Stimulated activated CD8-positive, alpha-beta memory T cell treated with anti-CD3 and anti-CD28 coated beads, Interleukin-12 subunit alpha, Interleukin-12 subunit beta, amount 100 ng/mL, for 4 hours (primary cell): ENCODE measurements at places on chromosomes 1 and 21.

- DNase-seq, result no peak
These were observed 41.5 kb upstream of the MRPS6 start for GRCh38 chr21:34031835-34032370.

DNA sequence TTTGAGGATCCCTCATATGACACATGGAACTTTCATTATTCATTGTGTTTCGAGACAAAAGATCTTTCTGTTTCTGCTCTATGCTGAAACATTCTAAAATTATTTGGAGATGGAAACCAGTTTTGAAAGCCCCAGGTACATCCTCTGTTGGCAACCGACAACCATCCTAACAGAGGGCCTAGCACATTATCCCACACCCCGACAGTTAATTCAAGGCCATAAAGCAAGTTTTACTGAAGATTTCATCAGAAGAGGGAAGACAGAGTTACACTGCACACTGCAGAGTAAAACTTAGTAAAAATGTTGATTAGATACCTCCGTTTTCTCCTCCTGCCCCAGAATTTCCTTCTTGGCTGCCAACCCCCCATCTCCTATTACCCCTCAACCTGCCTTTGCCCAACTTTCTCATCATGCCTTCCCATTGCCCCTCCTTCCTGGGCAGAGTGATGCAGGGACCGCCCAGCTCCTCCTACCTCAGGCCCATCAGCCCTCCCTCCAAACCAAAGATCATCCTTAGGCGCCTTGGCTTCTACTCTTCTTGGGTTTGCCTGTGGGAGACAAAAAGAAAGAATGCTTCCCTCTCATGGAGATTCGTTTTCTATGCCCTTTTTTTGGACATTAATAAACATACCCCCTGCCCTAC lies 52.9 kb upstream of the CITED4 start:
- DNase-seq, result no peak

- DNase-seq, result no peak
These were observed 651.8 kb downstream of the LMO4 start for GRCh38 chr1:87980494-87980893.

DNA sequence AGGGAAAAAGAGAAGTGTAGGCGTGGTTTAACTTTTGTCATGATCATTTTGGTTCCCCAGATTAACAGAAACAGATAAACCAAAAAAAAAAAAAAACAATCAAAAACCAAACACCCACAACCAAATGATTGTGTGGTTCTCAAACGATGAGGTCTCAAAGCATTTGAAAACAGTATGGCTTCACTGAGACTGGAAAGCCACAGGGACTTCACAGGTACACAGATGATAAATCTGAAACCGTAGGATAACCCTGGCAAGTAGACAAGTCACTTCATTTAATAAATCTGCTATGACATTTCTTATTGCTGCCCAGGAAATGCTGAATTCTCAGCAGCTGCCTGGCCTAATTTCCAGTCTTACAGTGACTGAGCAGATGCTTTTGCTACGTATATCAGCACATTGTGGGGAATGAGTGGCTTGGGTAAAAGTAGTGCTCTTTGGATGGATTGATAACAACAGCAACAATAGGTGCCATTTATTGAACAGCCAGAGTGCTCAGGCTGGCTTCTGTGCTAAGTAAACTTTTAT lies 6.1 kb downstream of the ST6GALNAC3 start:
- no peak for DNase-seq

DNA sequence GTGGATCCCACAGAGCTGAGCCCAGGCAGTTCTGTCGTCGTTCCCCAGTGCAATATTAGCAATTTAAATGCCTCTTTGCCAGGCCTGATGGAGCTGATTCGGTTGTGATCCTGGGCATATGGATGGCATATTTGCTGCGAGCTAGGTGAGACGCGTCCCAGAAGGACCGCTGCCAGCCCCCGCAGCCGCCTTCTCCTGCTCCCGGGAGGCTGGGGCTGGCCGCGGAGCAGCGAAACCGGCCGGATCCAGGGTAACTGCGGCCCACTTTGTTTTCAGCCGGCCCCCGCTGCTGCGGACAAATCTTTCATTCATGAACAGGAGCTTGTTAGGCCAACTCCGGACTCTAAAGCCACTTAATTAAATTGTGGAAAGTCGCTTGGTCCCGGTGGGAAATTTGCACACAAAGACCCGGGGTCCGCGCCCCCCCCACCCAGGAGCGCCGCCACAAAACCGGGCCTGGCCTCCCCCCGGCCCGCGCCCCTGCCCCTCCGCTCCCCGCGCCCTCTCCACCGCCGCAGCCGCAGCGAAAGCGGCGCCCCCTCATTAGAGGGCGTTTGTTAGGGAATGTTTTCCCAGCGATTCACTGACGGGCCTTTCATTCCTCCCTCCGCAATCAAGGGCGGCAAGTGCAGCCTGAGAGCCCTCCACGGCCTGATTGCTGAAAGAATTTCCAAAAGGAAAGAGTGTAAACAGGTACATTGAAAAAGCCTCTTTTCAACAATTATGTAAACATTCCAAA lies 383.3 kb downstream of the RRAGC start:
- no peak for DNase-seq

GRCh38 chr1:109113590-109114341 lies at the start of gene ELAPOR1:
ELAPOR1 (plus strand) TSS chr1:109114115; CDS start chr1:109114184, 69 bp downstream.
- peak; percentile 84 for DNase-seq

DNA sequence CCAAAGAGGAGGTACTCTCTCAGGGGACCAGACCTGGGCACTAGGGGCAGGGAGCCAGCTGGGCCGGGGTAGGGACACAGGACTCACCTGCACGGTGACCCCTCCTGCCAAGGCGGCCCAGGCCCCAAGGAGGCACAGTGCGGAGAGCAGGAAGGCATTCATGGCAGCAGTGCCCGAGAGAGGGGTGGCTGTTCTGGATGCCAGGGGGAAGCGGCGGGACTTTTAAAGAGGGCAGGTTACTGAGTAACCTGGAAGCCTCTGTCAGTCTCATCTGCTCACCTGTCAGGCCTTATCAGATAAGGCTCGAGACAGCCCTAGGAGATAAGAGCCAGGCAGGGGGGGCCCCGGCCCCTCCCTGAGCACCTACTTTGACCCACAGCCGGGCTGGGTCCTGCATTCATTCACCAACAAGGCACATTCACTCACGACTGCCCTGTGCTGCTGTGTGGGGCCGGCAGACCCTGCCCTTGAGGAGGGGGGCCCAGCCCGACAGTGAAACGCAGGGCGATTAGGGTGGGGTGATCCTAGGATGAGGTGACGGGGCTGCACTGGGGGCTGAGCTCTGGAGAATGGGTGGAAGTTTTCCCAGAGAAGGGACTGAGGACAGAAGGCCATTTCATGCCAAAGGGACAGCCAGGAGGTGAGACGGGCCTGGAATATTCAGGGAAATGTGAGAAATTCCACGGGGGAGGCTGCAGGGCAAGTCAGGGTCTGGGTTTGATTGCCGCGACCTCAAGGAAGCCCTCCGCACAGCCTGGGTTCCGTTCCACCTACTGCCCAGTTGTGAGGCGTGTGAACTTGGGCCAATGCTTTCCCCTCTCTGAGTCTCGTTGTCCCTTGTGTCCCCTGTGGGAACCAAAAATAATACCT lies at the start of gene GUCA2A:
GUCA2A (minus strand) TSS at position 195 of the 870 bp plus-strand sequence; CDS start at position 162, 33 bp downstream.
- no peak for DNase-seq

DNA sequence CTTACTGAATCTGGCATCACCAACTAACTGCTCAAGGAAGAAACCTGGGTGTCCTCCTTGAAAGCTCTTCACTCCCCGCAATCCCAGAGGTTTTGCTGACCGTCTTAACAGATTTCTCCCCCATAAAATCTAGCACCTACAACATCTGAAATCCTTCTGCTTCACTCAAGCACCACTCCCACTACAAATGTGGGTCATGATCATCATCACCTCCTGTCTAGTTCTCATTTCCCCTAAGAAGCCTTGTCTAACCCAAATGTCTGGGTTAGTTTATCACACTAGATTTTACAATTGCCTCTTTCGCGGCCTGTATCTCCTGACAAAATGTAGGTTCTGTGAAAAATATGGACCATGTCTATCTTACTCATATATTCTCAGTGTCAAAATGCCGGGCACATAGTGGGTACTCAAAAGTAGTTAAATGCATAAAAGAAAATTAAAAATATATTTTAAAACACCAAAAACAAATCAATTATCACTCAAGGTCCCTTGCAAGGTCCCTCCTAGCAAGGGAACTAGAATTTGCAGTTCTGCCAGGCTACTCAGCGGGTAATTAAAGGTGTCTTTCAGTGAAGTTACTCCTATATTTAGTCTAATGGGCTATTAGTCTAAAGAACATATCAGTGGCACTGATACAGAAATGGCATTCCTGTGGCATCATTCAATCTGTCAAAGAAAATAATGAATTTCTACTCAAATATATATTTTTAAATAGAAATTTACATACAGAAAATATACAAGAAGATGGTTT lies 19.6 kb downstream of the C21orf91 start:
- no peak for DNase-seq

- DNase-seq, result no peak
These were observed 6.3 kb upstream of the RBBP5 start for GRCh38 chr1:205128050-205128449.

GRCh38 chr1:205658943-205659581 lies 21.2 kb downstream of the SLC45A3 start:
- DNase-seq, result peak; percentile 48

DNA sequence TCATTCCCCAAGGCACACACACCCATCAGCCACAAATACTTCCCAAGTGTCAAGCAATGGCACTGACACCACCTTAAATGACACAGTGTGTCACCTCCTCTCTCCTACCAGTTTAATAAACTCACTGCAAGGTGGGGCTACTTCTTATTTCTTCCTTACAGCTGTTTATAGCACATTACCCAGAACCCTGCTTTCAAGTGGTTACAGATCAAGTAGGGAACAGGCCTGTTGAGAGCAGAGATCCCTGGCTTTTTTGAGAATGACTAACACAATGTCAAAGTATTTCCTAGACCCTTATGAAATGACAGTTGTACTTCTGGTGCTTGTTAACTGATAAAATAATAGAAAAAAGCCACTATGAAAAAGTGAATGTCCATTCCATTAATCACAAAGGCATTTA lies 19.8 kb downstream of the ZBTB17 start:
- no peak for DNase-seq

GRCh38 chr1:47854552-47855144 lies 142.5 kb downstream of the TRABD2B start:
- no peak for DNase-seq

DNA sequence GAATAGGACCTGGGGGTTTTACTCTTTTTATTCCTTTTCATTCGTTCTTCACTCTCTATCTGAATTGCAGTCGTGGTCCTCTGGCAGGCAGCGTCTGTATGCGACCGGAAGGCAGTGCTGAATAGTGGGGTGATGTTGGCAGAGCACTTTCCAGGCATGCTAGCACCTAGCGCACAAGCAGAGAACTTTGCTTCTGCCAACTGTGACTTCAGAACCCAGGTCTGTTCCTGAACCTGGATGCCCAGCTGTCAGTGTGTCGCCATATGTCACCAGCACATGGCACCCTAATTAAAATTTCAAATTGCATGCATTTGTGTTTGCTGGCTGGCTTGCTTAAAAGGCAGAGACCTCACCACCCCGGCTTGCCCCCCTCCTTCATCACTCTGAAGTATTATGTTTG lies 116.2 kb downstream of the NFIA start:
- DNase-seq, result no peak
